ENCODE measurements at places on chromosomes 12 and 14. TPM values are rescaled to one million over a fixed set of nuclear protein-coding genes. Genes with fewer than 3 reads are reported as not detected.

GRCh38 chr12:77042833-77043232 is 22.5 kb downstream of the E2F7 start:
- no peak for DNase-seq

DNA sequence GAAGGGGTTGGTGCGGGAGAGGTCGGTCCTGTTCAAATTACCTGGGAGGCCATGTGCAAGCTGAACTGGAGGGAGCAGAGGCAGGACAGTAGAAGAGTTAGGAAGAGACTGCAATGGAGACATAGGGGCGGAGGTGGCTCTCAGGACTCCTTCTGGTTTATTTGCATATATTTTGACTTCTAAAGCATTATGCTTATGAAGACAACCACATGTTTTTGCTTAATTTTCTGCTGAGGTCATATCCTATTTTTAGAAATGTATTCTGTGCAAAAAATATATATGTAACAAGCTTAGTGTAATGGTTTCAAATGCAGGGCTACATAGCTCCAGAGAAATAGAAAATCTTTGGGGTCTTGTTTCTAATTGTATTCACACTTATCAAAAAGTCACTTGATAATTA is 137.0 kb upstream of the MDM1 start:
- no peak for DNase-seq

GRCh38 chr12:114238808-114239207 is 167.1 kb downstream of the TBX5 start:
- DNase-seq: no peak

DNA sequence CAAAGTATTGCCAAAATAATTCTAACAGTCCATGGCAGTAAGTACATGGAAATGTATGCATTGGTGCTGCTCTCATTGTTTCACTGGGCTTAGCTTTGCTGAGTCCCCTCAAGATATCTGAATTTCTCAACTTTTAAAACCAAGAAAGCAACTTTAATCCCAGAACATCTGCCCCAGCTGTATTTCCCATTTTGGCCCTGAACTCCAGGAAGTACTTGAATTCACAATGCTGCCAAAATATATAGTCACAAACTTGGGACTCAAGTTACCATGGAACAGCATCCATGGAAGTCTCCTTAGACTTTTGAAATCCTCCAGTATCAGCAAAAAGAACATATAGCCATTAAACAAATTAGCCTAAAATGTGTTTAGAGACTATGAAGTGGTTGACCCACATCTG is 78.5 kb upstream of the FLRT2 start:
- no peak for DNase-seq

DNA sequence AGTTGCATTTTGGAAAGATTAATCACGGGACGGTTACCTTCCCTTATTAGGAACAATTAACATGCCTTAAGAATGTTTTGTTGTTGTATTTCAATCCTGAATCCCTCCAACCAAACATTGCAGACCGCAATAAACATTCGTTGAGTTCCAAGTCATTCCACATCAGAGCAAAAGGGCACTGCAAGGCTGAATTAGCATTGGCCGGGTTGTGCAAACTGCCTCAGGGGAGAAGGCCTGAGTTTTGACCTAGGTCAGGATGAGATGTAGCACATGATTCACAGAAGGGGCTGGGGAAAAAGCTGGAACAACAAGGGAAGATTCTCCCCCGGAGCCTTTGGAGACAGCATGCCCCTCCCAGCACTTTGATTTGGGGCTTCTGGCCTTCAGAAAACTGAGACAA is 82.1 kb upstream of the BDKRB2 start:
- peak; percentile 92 for DNase-seq

DNA sequence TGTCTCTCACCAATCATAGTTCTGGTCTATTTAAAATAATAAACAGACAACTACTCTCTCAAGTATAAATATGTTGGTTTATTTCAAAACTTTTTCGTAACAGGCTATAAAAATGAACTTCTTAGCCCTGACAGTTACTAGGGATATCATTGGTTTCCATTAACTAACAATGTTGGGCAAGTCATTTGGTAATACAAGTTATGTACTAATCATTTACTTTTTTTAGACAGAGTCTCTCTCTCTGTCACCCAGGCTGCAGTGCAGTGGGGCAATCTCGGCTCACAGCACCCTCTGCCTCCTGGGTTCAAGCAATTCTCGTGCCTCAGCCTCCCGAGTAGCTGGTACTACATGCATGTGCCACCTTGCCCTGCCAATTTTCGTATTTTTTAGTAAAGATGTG is 14.6 kb upstream of the KANSL2 start:
- DNase-seq: no peak

The GSG1 gene
- total RNA-seq: not detected

GRCh38 chr12:6494258-6494743 is 399 bp downstream of the NCAPD2 start:
- DNase-seq: no peak

GRCh38 chr12:111457577-111457976 is 51.9 kb downstream of the SH2B3 start:
- no peak for DNase-seq

- DNase-seq: no peak
Measured at GRCh38 chr14:90545966-90546751, 149.3 kb downstream of the CALM1 start.

GRCh38 chr12:76024942-76025600 is 6.5 kb downstream of the PHLDA1 start:
- peak; percentile 88 for DNase-seq

DNA sequence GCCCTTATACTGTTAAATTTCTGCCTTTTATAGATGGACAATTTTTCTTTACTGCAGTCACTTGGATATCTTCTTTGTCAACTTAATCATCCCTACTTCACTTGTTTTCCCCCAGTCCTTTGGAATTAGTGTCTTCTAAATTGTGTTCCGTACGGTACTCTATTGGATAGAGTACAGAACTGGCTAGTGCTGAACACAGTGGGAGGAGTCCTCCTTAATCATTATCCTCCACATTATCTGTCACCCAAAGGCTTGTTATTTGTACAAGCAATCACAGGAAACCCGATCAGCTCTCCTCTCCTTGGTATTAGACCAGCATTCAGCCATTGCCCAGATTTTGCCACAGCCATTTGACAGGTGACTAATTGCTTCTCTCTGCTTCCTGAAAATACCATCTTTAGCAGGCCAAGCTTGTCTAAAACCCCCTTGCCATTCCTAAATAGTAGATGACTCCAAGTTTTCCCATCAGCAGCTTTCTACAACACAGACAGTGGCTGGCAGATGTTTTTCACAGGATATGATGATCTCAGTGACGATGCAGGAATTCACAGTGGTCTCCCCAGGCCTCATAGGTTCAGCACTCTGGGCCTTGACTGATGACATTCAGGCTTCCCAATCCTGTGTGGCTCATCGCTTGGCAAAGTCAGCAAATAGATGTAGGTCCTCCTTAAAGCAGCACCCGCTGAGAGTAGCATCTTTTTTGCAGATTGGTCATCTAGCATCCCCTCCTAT is 216.0 kb upstream of the RGS6 start:
- no peak for DNase-seq

DNA sequence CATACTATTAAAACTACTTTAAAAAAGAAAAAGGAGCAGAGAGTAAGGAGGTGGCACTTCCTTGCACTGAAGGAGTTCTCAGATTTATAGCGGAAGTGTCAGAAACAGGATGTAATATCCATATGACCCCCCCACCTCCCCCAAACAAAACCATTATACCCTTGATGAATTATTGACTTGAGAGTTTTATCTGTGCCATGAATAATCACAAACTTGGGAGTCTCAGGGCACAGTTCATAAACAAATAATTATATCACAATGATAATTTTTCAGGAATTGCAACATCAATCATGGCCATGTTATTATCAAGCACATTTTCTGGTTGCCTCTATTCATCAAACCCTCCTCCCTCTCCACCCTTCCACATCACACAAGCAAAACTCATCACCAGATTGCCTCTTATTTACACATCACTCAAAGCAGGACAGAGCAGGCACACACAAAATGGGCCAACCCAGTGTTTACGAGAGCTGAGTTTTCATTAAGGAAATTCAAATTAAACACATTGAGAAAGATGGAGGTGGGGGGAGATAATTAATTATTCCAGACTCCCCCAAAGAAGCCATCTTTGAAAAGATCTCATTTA is 141.4 kb downstream of the EGLN3 start:
- no peak for DNase-seq

DNA sequence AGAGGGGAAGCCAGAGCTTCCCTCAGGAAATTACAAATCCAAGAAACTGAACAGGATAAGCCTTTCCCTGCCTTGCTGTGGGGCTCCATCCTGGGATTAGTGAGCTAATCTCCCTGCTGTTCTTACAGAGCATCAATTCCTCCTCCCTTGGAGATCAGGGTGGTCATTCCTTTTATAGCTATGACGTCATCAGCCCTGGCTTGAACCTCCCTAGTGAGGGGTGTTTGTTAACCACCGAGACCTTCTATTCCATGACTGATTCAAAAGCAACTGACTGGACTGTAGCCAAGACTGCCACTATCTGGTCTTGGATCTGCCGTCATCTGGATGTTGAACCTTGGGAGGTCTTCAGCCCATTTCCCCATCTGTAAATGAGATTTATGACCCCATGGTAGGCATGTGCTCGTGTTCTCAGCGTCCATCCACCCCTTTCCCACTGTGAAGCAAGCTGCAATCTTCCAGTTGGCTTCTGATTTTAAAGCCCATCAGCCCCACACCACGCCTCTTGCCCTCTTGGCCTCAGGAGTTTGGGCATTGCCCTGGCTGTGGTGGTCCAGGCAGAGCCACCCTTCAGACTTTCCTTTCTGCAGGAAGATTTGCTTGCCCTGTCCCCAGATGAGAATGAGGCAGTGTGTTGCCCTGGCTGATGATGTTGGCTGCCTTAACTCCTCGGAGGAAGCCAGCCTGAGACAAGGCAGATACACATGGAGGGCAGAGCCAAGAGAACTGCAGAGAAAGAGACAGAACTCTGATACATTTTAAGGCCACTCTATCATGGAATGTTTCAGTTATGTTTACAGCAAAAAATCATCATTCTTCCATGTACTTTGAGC is 59.6 kb upstream of the ACTN1 start:
- DNase-seq: peak; percentile 78

The KRT1 gene
- not detected for total RNA-seq

The NTN4 gene
- total RNA-seq: 21.5 TPM

DNA sequence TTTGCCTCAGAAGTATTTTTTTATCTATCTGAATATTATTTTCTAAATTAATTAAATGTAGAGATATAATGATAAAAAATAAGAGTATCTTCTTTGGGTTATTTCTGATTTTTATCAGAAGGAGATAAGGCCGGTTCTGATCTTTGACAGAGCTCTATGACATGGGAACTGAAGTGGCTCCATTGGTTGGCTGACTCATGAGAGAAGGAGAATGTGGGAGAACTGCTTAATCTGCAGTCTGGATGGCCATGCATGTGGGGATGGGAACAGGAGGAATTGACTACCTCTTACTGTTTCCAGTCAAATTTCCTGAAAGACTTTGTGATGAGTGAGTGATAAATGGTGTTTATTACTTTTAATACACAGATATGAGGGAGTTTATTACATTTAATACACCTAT is 155.8 kb upstream of the ATP2B1 start:
- DNase-seq: peak; percentile 9

The SCNN1A gene
- 1.5 TPM for total RNA-seq

The TBC1D30 gene
- 0.52 TPM for total RNA-seq

- no peak for DNase-seq
Measured at GRCh38 chr12:21219206-21219605, 88.2 kb downstream of the SLCO1B1 start.

GRCh38 chr12:46406352-46407027 is 33.9 kb upstream of the SLC38A2 start:
- peak; percentile 45 for DNase-seq

The AQP6 gene
- total RNA-seq: not detected

DNA sequence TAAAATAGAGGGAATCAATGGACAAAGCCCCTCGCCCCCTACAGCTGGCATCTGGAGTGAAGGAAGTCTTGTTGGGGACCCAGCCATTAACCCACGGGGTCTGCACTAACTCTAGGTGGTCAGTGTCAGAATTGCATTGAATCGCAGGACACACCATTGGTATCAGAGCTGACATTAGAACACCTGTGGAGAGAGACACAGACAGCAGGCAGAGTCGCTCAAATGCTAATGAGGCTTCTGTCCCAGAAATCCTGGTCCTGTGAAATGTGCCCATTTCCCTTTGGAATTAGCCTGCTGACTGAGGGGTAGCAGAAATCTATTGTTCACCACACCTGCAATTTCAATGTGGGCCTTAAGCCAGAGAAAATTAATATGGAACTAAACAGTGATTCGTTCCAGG is 33.0 kb downstream of the TMEM132D start:
- no peak for DNase-seq

- DNase-seq: no peak
Measured at GRCh38 chr12:67986632-67987031, 2.6 kb upstream of the IFNG-AS1 start.

DNA sequence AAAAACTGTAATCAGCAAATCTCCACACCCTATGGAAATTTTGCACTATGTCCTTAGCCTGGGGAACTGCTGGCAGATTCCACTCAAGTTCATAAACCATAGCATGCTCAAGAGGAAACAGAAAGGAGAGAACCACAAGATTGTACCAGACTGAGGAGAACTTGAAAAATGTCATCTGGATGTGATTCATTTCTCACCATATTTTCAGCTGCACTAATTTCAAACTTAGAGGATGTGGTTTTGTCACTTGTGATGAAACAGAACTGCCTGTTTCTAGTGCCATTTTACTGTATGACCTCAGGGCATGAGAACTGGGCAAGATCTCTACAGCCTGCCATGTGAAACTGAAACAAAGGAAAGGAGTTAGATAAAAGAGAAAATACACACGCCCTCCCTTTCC is 1493.1 kb upstream of the FLRT2 start:
- DNase-seq: peak; percentile 4

Data from M059J (cell line).